Amniotic epithelial cell (primary cell): ENCODE measurements at places on chromosomes 11 and 22.

DNA sequence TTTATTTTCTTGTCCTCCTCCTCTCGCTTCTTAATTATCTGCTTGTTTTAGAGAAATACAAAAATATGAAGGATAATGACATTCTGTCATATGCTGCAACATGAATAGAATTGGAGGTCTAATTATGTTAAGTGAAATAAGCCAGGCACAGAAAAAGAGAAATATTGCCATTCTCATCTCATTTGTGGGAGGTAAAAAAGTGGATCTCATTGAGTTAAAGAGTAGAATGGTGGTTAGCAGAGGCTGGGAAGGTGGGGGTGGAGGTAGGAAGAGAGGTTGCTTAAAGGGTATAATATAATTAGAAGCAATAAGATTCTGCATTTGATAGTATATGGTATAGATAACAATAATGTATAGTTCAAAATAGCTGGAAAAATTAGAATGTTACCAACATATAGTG lies 231.3 kb downstream of the JRKL start:
- DNase-seq = no peak

DNA sequence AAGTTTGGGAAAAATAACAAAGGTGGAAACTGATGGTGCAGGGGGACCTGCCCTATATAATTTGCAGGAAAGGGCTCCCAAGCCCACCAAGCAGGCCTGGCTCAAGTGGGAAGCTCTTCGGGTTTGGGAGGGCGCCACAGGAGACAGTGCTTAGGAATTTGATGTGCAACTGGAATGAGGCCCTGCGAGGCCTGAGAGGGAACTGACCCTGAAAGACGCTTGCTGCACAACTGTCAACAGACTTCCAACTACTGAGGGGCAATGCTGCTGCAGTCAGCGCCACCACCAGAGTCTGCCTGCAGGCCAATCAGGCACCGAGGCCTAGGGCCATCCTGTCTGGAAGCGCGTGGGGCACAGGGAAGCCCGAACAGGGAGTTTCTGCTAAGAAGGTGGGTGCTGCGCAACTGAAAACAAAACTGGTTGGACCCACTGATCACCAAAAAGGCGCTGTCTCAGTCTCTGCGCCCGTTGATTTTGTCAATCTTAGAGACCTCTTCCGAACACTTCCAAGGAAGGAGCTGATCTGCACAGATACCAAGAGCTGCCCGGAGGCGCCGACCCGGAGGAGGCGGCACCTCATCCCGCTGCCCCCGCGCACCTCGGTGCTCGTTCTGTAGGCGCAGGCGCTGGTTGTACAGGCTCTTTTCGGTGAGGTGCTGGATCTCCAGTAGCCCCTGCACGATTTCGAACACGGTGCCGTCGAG lies 667 bp downstream of the DGCR6L start:
- no peak for DNase-seq

GRCh38 chr22:29956680-29957079 lies 73.7 kb downstream of the MTMR3 start:
- DNase-seq = no peak

- peak; percentile 64 for DNase-seq
These were observed 111.4 kb downstream of the SPON1 start for GRCh38 chr11:14073849-14074476.

- peak; percentile 43 for DNase-seq
These were observed 8.7 kb downstream of the MYO18B start for GRCh38 chr22:25750569-25751173.

DNA sequence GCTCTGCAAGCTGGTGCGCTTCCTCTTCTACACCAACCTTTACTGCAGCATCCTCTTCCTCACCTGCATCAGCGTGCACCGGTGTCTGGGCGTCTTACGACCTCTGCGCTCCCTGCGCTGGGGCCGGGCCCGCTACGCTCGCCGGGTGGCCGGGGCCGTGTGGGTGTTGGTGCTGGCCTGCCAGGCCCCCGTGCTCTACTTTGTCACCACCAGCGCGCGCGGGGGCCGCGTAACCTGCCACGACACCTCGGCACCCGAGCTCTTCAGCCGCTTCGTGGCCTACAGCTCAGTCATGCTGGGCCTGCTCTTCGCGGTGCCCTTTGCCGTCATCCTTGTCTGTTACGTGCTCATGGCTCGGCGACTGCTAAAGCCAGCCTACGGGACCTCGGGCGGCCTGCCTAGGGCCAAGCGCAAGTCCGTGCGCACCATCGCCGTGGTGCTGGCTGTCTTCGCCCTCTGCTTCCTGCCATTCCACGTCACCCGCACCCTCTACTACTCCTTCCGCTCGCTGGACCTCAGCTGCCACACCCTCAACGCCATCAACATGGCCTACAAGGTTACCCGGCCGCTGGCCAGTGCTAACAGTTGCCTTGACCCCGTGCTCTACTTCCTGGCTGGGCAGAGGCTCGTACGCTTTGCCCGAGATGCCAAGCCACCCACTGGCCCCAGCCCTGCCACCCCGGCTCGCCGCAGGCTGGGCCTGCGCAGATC lies 16.5 kb downstream of the P2RY2 start:
- no peak for DNase-seq

DNA sequence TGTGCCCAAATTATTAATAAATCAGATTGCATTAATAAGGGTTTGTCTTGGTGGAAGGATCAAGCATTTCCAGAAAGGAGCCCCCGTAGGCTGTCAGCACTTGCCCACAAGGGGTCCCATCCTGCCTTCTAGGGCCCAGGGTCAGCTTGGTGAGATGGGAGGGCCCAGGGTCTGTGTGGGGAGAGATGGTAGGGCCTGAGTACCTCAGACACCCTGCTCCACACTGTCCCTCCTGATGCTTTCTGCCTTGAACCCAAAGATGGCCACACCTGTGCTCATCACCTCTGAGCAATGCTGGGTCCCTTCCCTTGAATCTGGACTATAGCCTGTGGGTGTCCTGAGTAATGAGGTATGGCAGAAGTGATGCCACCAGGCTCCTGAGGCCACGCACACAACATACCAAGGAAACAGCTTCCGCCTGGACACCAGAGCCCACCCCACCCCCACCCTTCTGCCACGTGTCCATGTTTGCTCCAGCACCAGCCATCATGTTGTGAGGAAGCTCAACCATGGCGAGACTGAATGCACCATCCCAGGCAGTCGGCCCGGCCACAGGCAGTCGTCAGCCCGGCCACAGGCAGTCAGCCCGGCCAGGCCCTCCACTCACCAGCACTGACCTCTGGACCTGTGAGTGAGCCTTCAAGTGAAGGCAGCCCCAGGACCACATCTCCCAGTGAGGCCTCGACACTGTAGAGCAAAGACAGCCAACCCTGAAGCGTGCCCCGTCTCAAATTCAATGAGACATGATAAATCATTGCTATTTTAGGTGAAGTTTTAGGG lies 6.8 kb downstream of the BET1L start:
- no peak for DNase-seq

- no peak for DNase-seq
These were observed 214.4 kb downstream of the ETS1 start for GRCh38 chr11:128372977-128373376.

DNA sequence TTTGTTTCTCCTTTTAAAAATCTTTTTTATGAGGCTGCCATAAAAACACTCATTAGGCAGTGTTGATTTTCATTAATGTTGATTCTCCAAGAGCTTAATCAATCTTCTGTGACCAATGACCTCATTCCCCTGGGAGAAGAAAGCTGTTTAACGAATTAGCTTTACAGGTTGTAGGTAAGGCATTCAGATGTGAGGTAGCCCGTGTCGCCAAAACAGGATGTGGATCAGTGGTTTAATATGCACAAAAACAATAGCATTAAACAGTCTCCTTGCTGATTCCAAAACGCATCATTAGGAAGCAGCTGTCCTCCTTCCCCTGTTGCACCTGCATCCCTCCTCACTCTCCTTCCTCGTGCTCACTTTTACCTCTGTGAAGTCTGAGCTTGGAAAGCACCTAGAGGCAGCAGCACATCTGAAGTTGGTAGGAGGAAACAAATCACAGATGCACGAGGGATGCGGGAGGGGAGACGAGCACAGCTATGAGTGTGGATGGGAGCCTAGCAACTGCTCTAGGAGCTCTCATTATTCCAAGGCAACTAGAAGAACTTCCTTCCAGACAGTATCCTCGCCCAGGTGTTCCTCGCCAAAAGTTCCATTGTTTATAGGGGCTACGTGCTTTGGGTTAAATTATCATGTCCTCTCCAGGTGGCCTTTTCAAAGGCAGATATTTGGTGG lies 179.4 kb upstream of the SNX19 start:
- DNase-seq = no peak

DNA sequence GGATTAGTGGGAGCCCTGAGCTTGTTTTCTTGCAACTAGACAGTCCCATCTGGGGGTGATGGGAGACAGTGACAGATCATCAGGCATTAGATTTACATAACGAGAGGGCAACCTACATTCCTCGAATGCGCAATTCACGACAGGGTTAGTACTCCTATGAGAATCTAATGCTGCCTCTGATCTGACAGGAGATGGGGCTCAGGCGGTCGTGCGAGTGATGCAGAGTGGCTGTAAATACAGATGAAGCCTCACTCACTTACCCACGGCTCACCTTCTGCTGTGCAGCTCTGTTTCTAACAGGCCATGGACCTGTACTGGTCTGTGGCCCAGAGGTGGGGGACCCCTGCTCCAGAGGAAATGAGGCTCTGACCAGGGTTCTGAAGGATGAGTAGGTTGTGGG lies 125.5 kb downstream of the FBXO7 start:
- no peak for DNase-seq

- peak; percentile 29 for DNase-seq
These were observed at the start of gene CCDC81 for GRCh38 chr11:86374586-86374985. TSS of gene CCDC81 (plus strand) at chr11:86374887. CDS start at chr11:86375164, 277 bp downstream.

GRCh38 chr11:22920939-22921565 lies 60.8 kb upstream of the CCDC179 start:
- peak; percentile 44 for DNase-seq

DNA sequence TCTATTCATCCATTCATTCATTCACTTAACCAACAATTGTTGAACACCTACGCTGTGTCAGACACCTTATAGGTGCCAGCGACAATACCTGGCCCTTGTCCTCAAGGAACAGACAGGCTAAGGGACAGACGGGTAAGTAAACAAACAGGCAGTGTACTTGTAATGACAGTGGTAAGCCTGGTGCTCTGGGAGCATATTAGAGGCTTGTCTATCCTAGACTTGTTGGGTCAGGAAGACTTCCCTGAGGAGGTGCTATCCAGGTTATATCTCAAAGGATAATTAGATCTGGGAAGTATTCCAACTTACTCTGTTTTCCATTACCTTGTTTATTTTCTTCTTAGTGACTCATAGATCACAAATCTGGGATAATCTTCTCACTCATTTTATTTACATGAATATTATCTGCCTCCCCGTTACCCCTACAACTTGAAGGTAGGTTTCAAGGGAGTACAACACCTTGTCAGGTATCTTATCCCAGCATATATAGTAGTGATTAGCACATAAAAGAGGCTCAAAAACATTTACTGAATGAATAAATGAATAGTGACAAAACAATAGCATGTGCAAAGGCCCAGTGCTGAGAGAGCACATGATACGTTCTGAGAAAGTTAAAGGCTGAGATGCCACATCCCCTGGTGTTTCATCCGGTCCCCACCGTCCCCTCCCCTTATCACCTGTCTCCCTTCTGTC lies 75.3 kb upstream of the NCAM1 start:
- peak; percentile 17 for DNase-seq

DNA sequence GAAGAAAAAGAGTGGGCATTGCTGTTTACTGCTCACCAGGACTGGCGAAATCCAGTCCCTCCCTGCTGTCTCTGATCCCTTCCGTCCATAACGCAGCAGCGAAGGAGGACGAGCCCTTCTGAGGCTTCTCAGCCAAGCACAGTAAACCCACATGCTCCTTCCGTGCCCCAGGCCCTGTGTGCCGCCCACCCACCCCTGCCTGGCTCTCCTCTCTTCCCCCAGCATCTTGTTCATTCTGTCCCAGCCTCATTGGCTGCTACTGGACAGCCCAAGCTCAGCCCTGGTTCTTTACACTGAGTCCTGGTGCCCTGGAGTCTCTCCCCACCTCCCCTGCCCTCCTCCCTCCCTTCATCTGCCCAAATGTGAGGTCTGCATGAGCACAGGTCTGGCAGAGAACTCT lies 559.7 kb downstream of the BRD1 start:
- DNase-seq = no peak

- DNase-seq = no peak
These were observed 10.4 kb downstream of the JAM3 start for GRCh38 chr11:134079317-134079716.

- DNase-seq = no peak
These were observed 319.1 kb downstream of the BRD1 start for GRCh38 chr22:49508561-49508960.
